Fibroblast of skin of back (primary cell): ENCODE measurements at places on chromosomes 16 and 17.

DNA sequence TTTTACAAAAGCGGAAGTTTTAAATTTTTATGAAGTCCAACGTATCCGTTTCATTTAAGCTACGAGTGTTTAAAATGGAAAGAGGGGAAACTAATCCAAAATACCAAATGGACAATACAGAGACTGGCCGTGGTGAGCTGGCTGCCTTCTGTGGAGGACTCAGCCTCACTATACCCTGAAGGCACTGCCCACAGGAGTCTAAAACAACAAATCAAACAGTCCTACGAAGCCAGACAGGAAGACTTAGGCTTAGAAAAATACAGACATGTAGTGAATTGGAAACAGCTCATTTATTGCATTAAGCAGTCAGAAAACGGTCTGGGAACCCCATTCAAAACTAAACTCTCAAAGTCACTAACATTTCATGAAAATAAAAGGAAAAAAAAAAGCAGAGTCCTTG is 75.1 kb downstream of the CYTH1 start:
- peak; percentile 75 for DNase-seq

DNA sequence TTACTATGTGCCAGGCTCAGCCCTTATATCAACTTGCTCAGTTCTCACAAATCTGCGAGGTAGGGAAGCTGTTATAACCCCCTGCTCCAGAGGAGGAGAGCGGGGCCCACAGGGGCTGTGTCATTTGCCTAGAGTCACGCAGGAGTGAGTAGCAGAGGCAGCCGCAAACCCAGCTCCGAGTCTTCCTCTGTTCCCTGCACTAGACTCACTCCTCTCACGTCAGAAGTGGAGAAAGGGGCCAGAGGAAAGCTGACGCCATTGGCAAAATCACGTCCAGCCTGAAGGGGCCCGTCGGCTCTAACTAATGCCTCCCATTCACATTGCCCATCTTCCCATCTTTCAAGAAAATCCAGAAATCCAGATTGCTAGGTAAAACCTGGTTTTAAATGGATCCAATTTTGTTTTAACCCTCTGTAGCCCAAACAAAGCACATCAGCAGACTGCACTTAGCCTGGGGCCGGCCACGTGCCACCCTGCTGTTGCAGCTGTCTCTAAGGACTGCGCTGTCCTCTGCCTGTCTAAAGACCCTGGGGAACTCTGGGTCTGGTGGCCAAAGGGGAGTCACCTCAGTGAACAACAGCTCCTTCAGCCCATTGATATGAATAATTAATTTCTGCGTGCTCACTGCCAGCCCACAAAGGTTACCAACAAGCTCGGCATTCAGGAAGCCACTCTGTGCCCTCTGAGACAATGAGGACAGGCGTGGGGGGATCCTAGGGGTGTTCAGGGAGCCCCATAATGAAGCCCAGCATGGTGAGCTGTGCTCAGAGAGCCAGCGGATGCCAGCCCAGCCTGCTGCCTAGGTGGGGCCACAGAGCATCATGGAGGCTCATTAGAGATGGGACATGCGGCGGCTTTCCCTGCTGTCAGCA is 36.7 kb upstream of the ABR start:
- DNase-seq: no peak

DNA sequence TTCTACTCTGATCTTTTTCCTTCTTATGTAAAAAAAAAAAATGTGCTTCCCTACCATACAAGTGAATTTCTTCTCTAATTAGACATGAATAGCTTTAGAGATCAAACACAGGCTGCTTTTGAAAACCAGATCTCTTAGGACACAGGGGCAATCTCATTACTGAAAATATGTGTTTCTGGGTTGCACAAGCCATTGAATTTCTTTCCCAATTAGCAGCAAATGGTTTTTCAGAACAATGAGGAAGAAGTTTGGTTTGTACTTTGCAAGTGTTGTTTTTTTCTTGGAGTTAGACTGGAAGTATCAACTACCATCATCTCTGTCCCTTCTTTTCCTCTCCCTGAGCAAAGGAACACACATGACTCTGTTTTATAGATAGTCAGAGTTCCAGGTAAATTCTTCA is 5.6 kb upstream of the ANKS4B start:
- no peak for DNase-seq

- DNase-seq: no peak
Observed at GRCh38 chr16:10501016-10501607, 79.3 kb downstream of the EMP2 start.

- DNase-seq: no peak
Observed at GRCh38 chr16:78813661-78814311, 714.3 kb downstream of the WWOX start.

DNA sequence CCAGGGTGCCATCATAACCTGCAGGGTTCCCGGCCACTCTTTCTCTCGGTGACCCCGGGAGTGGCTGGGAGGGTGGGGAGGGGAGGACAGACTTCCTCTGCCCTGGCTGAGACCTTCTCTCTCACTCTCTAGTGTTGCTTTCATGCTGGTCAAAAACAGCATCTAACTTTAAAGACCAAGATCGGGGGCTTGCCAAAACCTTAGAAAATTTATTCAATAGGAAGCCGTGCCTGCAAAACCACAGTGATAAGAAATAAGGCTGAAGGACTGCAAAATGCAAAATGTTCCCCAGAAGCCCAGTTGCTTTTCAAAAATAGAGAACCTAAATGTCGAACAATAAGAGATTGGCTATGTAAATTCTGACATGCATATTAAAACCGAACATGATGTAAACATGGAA is 344.0 kb downstream of the FOXL1 start:
- DNase-seq: no peak

DNA sequence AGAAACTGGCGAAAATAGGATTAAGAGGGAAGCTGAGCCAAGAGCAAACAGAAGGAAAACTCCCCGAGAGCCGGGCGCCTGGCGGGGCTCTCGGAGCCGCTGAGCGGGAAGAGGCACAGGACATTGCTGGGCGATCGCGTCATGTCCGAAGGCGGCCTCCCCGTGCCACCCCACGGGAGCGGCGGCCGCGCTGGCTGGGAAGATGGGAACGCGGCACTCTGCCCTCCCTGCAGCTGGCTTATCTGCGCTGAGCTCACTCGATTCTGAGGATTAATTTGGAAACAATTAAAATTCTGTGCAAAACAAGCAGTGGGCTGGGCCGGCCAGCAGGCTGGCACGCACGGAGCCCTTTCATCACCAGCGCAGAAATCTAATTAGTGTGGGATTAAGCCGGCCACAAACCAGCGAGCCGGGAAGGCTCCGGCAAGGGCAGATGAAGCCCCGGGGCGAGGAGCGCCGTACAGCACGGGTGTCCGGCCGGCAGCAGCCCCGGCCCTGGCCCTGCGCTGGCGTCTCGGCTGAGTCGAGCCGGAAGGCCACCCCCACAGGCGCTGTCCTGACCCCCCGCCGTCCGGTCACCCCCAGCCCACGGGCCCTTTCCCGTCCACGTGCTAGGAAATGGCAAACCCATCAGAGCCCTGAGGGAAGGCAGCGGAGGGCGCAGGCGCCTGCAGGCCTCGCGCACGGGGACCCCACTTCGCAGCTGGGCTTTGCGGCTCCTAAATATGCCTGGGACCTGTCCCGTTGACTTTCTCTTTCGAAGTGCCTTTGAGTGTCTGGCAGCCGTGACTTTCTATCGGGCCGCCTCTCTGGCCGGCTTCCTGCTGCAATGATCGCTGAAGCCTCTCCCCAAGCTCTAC is 37.9 kb downstream of the SOX8 start:
- peak; percentile 75 for DNase-seq

GRCh38 chr17:17381446-17382064 is 78.4 kb downstream of the NT5M start:
- DNase-seq: no peak

DNA sequence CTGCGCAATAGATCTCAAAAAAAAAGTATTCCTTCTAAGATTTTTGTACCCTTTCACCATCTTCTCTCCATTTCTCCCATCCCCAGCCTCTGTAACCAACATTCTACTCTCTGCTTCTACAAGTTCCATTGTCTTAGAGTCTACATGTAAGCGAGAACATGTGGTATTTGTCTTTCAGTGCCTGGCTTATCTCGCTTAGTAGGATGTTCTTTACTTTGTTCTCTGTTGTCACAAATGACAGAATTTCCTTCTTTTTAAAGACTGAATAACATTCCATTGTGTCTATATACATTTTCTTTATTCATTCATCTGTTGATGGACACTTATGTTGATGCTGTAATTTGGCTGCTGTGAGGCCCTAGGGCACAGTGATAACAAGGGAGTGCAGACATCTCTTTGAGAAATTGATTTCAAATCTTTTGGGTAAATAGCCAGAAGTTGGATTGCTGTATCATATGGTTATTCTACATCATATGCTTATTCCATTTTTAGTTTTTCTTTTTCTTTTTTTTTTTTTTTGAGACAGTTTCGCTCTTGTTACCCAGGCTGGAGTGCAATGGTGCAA is 37.7 kb upstream of the MYH10 start:
- no peak for DNase-seq

- DNase-seq: peak; percentile 56
Observed at GRCh38 chr17:17712268-17712924, 31.1 kb downstream of the RAI1 start.

- no peak for DNase-seq
Observed at GRCh38 chr16:23240994-23241393, 58.4 kb downstream of the SCNN1G start.
